ENCODE measurements at places on chromosomes 7 and 10. TPM values are rescaled to one million over a fixed set of nuclear protein-coding genes. Genes with fewer than 3 reads are reported as not detected.

DNA sequence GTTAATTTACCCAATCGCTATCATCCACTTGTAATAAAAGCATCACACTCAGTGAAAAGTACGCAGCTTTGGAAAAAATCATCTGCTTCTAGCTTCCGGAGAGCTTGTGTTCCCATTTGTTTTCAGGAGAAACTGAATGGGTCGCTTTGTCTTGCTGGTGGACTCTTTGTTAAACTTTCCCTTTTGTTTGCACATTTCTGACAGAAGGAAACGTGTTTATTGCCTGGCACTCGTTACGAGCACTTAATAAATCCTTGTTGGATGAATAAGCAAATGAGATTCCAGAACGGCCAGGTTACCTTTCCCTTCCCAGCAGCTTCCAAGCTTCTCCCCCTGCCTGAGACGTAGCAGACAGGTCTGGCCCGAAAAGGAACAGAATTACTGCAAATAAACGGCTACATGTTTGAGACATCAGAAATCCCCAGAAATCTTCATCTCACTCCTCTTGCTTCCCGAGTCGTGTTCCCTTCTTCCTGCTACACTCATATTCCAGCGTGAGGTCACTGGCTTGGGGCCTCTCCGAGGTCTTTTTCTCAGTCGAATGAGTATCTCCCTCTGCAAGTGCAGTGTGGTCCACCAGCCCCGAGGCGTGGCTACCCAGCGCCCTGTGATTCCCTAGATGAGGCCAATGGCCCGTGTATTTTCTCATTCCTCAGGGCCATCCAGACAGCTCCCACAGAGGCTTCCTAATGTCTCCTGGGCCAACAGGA, 167.2 kb downstream of the FRMD4A start:
- no peak for DNase-seq

DNA sequence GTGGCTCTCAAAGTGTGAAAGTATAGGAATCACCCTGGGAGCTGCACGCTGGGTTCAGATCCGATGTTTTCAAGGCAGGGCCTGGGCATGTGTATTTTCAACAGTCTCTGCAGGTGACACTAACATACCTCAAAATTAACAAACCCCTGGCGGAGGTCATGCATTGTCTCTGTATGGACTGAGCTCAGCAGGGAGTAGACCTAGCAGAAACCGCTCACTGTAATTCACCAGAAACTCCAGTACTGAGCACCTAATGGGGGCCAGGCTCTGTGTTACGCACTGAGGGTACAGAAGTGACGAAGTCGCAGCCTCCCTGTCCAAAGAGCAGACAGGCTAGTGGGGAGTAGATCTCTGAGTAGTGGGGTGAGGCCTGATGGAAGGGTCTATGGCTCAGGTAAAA, 5.6 kb downstream of the STRA8 start:
- DNase-seq = no peak

- no peak for DNase-seq
These were observed 33.0 kb downstream of the WDR37 start for GRCh38 chr10:1089017-1089689.

- DNase-seq = no peak
These were observed 30.1 kb downstream of the TSPAN14 start for GRCh38 chr10:80484243-80484642.

DNA sequence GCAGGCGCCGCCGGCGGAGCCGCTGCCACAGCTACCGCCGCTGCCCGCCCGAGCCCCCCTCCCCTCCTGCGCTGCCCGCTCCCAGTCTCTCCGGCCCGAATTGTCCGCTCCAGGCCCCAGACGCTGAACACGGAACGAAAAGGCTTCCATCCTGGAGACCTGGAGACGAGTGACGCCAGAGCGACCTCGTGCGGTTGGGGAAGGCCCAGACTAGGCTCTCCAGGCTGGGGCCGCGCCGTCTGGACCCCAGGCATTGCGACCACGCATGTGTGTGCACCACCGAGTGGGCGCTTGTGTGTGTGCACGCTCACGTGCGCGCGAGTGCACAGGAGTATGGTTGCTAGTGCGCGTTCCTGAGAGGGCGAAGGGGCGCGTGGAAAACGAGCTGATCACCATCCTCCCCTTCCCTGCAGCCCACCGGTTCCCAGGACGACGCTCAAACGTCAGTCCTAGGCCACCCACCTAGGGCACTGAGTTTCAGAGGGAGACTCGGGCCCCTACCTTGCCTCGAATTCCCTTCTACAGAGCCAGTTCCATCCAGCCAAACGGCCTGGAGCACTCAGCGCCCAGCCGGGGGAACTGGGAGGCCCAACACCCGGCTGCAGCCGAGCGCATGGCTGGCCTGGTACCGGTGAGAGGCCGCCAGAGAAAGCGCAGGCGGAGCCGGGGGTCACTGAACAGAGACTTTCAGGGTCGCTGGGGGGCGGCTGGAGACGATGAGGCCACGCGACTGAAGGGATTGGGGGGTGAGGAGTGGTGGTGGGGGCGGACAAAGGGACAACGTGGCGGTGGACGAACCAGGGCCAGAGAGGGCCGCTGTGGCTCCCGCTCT, 11.6 kb downstream of the LBX1 start:
- no peak for DNase-seq

DNA sequence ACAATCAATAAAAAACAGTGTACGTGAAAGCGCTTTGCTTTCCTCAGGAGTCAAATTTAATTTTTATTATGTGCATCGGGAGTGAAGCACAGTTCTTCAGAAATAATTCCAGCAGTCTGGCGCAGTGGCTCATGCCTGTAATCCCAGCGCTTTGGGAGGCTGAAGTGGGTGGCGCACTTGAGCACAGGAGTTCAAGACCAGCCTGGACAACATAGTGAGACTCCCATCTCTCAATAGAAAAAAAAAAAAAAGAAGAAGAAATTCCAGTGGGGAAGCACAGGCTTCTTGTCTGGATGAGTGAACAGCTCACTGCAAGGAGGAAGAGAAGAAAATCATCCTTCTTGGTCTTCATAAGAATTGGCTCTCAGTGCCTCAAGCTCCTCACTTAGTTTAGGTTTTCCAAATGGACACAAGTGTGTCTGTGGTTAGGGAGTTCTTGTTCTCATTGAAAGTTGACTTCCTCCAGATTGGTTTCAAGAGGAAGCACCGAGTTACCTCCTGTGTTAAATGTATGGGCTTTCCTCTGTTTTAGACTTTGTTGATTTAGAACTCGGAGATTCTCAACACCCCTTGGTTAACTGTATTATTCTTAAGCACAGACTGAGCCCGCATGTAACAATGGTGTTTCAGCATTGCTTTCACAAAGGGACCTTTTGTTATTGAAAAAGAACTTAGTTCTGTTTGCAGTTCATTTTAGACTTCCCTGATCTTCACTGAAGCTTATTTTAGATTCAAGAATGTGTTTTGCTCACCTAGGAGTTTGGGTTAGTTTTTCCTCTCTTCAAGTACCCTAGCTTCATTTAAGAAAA, 28.0 kb downstream of the LMTK2 start:
- DNase-seq = no peak

GRCh38 chr7:132785870-132786269, 209.6 kb upstream of the PLXNA4 start:
- DNase-seq = no peak

GRCh38 chr10:48634198-48634983, 29.5 kb upstream of the ARHGAP22 start:
- no peak for DNase-seq

GRCh38 chr7:27030393-27031050, 65.3 kb downstream of the HOXA1 start:
- DNase-seq = no peak

- no peak for DNase-seq
These were observed 573 bp upstream of the POT1 start for GRCh38 chr7:124930173-124930623.

- DNase-seq = no peak
These were observed 155.2 kb upstream of the BMPER start for GRCh38 chr7:33750177-33750576.

DNA sequence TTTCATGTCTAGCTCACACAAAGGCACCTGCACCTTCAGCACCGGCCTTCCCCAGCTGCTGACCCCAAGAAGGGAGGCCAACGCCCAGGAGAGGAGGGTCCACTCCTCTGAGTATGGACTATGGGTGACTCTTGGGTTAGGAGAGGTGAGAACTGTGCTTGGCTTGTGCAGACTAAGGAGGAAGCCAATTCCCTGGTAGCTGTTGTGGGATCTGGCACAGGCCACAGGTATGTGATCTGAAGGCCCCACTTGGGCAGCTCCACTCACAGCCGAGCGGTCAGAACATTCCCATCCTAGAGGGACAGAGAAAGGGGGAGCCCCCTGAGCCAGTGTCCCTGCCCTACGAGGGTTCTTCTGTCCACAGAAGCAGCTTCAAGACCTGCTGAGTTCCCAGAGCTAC, 52.8 kb upstream of the FIGNL1 start:
- DNase-seq = no peak

The C10orf53 gene
- not detected for polyA plus RNA-seq

The WNT2 gene
- polyA plus RNA-seq = 0.76 TPM

The LRRC18 gene
- polyA plus RNA-seq = 0.16 TPM

The KCNH2 gene
- 13.6 TPM for polyA plus RNA-seq

The TLX1 gene
- 0.09 TPM for polyA plus RNA-seq

The ITGA8 gene
- polyA plus RNA-seq = 38.3 TPM
